ENCODE measurements at places on chromosomes 11 and 22.

DNA sequence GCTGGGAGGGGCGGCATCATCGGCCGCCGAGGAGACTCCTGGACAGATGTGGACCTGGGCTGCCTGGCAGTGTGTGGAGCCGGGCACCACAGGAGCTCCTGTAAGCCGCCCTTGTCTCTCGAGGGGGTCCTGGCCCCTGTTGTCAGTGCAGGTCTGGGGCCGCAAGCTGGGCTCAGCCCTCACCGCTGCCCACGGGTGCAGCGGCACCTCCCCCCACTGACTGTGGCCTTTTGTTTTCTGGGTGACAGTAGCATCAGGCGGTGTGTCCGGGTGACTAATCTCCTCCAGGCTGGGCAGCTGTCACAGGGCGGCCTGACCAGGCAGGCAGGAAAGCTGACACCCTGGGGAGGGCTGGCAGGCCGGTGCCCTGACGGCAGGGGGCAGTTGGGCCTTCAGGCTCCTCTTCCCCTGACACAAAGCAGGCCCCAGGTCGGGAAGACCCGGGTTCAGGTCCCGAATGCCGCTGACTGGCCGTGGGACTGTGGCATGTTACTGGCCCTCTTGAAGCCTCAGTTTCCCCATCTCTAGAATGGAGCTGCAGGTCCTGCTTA, 16.3 kb downstream of the DGKZ start:
- DNase-seq, result peak; percentile 63

DNA sequence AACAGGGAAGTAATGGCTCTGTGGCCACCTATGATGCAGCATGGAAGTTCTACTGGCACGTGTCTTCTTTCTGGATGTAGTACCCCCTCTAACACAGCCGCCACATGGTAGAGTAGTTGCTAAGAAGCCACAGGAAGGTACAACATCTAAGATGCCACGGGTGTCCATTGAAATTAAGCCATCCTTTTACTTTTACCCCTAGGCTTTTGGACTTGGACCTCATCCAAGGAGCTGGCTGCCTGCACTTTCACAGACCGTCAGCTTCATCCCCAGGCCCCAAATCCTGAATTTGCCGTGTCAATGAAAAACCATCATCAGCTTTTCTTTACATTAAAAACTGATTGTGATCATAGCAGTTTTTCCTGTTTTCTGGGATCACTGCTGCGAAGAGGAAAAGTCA, 102.4 kb downstream of the RPL27A start:
- DNase-seq, result no peak

- no peak for DNase-seq
Observed at GRCh38 chr22:30132290-30132996, 52.2 kb downstream of the HORMAD2 start.

GRCh38 chr22:36981247-36981775, 37.9 kb downstream of the TST start:
- DNase-seq, result no peak

DNA sequence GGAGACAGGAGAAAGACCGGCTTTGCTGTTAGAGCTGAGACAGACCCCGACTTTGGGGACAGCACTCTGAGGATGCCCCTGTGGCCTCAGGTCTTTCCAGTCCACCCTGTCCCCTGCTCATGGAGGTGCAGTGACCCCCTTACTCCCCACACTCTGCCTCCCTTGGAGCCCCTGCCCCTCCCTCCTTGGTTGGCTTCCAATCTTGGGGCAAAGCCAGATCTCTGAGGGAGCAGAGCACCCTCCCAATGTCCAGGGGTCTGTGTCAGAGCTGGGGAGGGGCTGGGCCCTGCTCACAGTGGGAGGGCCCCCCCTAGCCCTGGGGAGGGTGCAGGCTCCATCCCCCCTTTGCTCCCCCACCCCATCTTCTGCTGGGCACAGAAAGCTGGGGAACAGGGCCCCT, 50.0 kb downstream of the IGLL1 start:
- DNase-seq, result no peak

Data from T1000 (cell line).